ENCODE measurements at places on chromosomes 13 and 19.
A peak's percentile ranks its signal among the peaks of the same experiment; 100 is the strongest.

DNA sequence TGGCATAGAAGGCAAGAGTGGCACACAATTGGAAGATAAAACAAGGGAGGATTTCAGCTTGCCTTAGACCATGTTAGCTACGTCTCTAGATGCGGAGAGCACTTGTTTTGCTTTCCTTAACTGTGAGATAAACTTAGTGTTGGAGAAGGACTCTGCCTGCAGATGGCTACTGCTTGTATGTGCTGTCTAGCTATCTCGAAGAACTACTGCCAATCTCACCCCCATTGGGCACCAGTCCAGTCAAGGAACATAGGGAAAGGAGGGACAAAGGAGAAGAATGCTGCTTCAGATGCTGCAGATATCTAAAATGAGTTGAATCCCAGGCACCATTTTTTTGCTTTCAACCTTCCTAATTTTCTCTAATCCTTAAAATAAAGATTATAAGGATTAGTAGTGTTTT lies 726.0 kb upstream of the ARGLU1 start:
- DNase-seq, result no peak

GRCh38 chr13:74077792-74078191 lies 56.4 kb downstream of the KLF12 start:
- DNase-seq, result no peak

- no peak for DNase-seq
These were observed 14.6 kb downstream of the DCUN1D2 start for GRCh38 chr13:113475911-113476310.

GRCh38 chr13:91785431-91786119 lies 387.2 kb downstream of the GPC5 start:
- DNase-seq, result peak; percentile 45

DNA sequence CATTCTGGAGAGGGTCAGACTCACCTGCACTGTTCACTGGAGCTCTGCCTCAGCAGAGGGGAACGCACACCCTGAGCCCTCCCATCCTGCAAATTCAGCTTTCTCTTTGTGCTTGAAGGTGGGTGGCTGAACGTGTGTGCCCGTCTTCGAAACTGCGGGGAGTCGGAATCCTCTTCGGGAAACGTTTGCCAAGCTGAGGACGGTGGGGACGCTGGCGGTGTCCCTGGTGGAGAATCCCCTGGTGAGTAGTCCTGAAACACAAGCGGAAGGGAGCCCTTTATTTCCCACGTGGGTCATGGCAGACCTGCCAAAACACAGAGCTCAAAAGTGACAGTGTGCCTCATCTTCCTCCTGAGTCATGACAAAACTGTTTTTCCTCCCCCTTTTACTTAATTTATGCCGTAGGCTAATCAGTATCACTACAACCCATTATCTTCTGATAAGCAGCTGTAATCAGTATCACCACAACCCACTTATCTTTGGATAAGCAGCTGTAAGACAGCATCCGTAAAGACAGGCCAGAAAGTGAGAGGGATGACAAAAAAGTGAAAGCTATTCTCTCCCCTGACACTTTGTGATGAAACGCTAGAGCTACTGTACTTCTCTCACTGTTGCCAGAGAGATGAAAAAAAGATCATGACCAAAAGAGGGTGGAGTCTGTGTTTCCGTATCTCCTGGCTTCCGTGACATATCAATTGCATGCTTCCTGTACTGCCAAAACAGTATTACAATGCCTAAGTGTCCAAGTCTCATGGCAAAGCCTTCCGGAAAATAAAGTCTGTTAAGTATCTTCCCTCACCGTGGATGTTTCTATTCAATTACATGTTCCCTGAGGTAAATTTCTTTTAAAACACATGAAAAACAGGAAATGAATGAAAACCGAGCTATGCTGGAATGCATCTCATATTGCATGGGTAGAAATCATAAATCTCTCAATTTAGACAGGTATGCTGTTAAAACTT lies 155.5 kb downstream of the TBC1D4 start:
- peak; percentile 91 for DNase-seq

- no peak for DNase-seq
These were observed 170.6 kb upstream of the TMTC4 start for GRCh38 chr13:100845128-100845757.

DNA sequence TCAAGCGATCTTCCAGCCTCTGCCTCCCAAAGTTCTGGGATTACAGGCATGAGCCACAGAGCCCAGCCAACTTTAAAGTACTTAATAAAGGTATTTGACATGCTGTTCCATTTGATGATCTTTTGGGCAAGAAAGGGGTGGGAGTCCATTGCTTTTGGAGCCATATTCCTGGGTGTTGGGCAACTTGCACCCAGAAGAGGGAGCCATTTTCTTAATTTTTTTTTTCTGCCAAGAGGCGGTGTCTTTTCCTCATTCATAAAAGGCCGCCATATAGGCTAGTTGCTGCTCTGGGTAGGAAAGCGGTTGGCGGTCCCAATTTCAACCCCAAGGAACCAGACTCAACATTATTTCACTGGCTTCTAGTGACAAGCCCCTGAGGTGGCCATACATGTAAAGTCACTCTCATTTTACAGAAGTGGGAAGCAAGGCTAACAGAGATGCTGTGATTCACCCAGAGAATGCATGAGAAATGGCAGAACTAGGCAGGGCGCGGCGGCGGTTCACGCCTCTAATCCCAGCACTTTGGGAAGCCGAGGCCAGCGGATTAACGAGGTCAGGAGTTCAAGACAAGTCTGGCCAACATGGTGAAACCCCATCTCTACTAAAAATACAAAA lies 139.6 kb downstream of the CACNA1A start:
- peak; percentile 57 for DNase-seq

GRCh38 chr13:77185721-77186120 lies 141.2 kb downstream of the MYCBP2 start:
- DNase-seq, result no peak

DNA sequence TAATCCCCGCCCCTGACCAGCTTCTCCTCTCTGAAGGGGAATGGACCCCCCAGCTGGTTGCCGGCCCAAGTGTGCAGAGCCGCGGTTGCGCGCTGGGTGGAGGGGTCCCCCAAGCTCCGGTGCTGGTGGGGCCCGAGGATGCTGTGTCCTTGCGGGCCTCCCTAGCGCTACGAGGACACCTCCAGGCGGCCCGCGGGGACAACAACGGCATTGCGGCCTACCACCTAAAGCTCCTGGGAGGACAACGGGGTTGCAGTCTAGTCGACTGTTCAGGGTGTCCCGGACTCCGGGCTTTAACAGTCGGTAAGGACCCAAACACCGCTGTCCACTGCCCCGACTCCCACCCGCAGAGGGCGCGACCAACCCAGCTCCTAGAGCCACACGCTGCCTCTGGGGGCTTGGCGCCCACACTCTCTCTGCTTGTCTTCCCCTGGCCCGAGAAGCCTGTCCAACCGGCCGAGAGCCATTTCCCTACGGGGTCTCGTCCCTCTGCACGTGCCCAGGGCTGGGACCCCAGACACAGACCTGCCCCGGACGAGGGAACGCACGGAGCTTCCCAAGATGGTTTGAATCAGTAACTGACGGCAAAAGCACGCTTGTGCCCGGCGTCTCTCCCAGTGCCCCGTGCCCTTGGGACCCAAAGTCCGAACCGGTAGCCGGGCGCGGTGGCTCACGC lies 927 bp upstream of the SDHAF1 start:
- peak; percentile 34 for DNase-seq

DNA sequence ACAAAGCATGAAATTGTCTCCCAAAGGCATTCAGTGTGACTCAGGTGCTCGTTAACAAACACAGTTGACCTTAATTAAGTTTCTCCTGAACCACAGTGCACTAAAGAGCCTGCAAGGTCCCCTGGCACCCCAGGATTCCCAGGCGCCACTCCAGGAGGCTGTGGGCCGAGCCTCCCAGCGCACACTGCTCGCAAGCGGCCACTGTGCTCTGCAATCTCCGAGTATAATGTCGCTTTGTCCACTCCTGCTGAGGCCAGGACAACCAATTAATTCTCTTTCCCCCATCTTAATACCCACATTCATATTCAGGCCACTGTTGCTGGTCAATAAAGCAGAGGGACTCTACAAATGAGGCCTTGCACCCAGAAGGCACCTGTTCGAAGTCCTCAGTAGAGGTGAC lies 8.8 kb downstream of the RAB20 start:
- no peak for DNase-seq

DNA sequence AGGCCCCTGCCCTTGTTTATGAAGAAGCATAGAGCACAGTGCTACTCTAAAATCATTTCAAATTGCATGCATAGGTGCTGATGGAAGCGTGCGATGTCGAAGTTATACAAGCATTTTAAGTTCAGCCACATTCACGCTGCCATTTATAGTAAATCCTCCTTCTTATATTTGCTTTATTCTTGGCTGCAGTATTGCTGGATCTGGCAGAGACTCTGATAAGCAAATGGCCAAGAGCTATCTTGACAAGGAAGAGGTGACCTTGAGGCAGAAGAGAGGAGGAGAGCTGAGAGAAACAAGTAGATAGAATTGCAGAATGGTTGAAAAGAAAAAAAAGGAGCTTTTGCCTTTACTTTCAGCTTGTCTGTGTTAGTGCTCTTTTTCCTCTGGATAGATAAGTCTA lies 18.9 kb upstream of the MYO16 start:
- no peak for DNase-seq

DNA sequence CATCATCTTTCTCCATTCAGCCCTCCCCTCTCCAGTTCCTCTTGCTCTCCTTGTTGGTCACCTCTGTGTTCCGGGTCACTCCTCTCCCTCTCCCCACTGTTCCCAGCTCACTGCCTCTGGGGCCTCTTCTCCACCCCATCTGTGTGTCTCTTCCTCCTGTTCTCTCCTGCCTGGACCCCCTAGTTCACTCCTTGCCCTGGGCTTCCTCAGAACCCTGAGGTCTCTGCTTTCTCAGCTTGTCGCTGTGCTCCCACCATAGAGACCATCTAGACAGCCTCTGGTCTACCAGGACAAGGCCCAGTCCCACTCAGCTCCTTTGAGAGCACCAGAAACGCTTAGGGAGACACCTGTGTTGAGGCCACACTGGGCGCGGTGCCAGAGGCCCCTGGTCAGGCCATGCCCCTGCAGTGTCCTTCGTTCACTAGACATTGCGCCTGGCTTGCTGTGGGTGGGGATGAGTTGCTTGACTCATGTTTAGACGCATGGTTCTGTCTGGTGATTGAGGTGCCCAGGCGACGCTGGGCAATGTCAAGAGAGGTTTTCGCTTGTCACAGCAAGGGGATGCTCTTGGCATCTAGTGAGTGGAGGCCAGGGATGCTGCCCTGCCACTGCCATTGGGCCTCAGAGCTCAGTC lies 4.8 kb downstream of the LENG9 start:
- DNase-seq, result no peak

DNA sequence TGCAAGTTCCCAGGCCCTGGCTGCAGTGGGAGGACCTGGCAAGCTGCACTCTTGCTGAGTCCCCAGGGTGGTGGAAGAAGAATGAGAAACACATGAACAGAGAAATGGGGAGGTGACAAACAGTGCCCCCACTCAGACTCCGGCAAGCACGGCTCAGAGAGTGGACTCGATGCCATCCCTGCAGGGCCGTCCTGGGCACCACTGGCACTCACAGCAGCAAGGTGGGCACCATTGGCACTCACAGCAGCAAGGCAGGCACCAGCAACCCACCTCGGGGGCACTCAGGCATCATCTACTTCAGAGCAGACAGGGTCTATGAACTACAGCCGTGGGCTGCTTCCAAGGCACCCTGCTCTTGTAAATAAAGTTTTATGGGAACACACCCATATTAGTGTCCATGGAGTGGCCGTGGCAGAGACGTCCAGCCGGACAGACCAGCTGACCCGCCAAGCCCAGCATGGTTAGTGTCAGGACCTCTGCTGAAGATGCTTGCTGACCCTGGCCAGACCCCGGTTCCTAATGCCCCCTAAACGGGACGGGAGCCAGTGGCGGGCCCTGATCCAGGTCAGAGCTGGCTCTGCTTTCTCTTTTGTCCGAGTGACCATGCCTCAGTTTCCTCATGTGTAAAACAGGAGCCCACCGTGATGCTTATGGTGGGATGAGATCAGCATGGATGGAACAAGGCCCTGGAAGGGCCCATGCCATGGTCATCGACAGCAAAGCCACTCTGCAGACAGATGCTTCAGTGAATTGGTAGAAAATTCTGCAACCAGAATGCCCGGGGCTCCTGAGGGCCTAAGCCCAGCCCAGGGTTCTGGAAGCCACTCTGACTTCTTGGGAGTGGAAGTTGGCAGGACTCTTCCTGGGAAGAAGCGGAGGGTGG lies 2.1 kb upstream of the F10 start:
- no peak for DNase-seq

- no peak for DNase-seq
These were observed 171.5 kb upstream of the CSNK1A1L start for GRCh38 chr13:37277007-37277406.

GRCh38 chr19:53571339-53571738 lies 33.4 kb downstream of the ZNF331 start:
- DNase-seq, result no peak

DNA sequence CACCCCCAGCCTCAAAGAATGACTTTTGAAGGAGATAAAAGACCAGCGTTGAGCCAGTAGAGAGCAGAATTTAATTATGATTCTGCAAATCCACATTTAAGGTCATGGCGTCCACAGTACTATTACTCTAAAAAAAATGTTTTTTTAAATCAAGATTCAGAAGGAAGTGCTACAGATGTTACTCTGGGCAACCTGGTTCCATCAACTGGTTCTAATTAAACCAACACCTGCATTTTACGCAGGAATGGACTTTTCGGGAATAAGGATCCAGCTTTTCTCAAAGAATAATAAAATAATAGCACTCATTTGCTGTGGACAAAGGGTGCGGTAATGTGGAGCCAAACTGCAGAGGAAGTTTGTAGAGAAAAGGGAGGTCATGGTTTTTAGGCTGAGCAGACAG lies 62.9 kb upstream of the IPO5 start:
- no peak for DNase-seq

GRCh38 chr13:99342723-99343315 lies 35.6 kb upstream of the GPR183 start:
- DNase-seq, result peak; percentile 16

- no peak for DNase-seq
These were observed 2.3 kb downstream of the AMH start for GRCh38 chr19:2251106-2252054.

DNA sequence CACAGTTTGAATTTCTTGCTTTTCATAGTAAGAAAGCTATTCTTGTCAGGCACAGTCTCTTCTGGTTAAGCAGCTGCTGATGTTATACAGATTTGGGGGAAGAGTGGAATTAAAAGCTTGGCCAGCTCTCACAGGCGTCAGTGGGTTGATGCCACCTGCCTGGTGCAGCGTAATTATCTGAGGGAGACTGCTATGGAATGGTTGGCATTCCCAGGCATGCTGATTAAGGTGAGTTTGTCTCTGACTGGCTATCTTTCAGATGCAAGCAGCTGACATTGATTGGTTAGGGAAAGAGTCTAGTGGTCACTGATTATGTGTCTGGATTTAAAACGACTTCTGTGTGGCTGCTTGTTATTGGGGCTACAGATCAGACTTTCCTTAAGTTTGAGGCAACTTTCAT lies 948.4 kb downstream of the UQCRFS1 start:
- DNase-seq, result peak; percentile 53

DNA sequence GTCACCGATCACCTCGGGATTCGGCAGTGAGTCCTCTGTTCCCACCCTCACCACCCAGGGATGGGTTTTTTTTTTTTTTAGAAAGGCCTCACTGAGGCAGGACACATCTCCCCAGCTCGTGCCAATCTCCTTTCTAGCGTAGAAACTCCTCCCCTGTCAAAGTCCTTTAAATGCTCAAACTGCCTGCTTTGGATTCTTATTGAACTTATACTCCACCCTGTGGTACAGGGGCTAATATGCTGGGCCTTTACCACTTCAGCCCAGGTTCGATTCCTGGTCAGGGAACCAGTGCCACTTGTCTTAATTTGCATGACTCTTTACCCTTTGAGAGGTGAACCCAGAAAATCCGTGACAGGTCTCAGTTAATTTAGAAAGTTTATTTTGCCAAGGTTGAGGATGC lies 8.3 kb upstream of the ZNF14 start:
- DNase-seq, result no peak

GRCh38 chr13:67043901-67044300 lies 186.2 kb downstream of the PCDH9 start:
- DNase-seq, result no peak

- peak; percentile 81 for DNase-seq
These were observed 3.8 kb downstream of the ZIC2 start for GRCh38 chr13:99985241-99985874.
